Thyroid gland (tissue), 4 donors: ENCODE measurements at places on chromosomes 5 and 9.

- DNase-seq, result no peak
Observed at GRCh38 chr9:25029743-25030142, 484.0 kb upstream of the IZUMO3 start.

DNA sequence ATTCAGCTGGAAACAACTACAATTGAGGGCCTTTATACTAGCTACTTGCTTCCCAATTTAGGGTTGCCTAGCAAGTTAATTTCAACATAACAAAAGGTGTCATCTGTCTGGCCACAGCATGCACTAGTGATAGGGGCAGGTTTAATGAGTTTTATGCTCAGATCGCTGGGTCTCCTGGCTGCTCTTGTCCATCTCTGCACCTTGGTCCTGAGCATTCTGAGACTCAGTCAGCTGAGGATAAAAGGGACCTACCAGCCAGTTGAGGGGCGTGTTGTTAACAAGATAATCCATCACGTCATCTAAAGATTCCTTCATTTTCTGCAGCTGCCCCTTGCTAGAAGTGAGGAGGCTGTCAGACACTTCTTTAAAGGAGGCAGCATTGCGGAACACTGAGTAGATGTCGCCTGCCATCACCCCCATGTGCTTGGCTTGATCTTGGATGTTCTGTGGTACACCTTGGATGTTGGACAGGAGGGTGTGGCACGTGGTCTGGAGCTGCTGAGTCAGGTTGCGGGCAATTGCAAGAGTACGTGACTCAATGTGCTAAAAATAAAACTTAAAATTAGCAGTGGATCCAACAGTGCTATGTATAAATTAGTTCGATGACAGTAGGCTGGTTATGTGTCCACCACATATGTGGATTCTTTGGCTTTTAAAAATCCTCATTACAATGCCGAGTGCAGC, 11.0 kb downstream of the PLIN2 start:
- no peak for DNase-seq

- DNase-seq, result peak; percentile 85
Observed at GRCh38 chr9:136488247-136489214, 5.7 kb upstream of the SEC16A start.

GRCh38 chr5:103569313-103570060, 6.9 kb upstream of the NUDT12 start:
- DNase-seq, result no peak

GRCh38 chr5:6391151-6391550, 12.8 kb upstream of the MED10 start:
- DNase-seq, result no peak

- DNase-seq, result no peak
Observed at GRCh38 chr9:101446732-101447131, 11.2 kb upstream of the ALDOB start.
